ENCODE measurements at places on chromosomes 4 and X.

GRCh38 chr4:16695896-16696295 is 202.5 kb downstream of the LDB2 start:
- no peak for DNase-seq

DNA sequence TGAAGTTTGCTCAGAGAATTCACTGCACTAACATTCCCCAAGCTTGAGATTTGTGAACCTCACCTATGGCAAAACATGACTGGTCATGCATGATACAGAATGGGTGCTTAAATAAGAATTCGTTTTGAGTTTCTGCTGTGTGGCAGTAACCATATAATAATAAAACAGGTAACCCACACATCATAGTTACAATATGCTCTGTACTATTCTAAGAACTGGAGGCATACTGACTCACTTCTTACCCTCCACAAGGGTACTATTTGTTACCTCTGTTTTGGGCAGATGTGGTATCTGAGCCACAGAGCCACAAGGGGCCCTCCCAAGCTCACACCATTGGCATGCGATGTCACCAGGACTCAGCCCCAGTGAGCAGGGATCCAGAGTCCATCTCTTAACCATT is 17.6 kb downstream of the SLC2A9 start:
- no peak for DNase-seq

- DNase-seq = no peak
These were observed 30.5 kb downstream of the FGF2 start for GRCh38 chr4:122857160-122857559.

- no peak for DNase-seq
These were observed 17.6 kb downstream of the NFKB1 start for GRCh38 chr4:102518703-102519131.

- no peak for DNase-seq
These were observed 208.1 kb upstream of the PPP3CA start for GRCh38 chr4:101555341-101555880.

GRCh38 chr4:2285613-2286381 is 23.9 kb upstream of the MXD4 start:
- DNase-seq = no peak

DNA sequence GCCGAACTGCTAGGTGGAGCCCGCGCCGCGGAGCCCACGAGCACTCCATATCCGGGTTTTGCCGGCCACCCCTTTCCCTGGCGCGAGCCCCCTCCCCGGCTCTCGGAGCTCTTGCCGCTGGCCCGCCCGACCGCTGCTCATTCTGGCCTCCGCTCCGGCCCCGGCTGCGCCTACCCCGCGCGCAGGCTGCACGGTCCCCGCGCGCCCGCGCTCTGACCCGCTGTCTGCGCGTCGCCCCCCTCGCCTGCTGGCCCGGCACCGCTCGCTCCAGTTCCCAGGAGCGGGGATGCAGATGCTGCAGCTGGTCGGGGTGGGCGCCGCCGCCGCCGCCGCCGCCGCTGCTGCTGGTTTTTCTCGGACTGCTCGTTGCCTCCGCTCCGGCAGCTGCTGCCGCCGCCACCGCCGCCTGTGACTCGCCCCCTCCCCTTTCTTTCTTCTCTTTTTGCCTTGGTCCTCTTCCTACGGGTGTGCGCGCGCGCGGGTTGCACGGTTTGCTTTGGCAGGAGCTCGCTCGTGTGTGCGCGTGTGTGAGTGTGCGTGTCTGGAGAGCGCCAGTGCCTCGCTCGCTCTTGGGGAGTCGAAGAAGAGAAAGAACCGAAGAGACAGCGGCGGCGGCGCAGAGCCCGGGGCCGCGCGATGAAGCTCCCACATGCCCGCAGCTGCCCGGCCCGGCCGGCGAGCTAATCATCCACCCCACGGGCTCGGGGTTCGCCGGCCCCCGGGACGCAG is at the start of gene ADGRL3:
ADGRL3 (plus strand) TSS at position 140 of the 729 bp plus-strand sequence.
- peak; percentile 18 for DNase-seq

DNA sequence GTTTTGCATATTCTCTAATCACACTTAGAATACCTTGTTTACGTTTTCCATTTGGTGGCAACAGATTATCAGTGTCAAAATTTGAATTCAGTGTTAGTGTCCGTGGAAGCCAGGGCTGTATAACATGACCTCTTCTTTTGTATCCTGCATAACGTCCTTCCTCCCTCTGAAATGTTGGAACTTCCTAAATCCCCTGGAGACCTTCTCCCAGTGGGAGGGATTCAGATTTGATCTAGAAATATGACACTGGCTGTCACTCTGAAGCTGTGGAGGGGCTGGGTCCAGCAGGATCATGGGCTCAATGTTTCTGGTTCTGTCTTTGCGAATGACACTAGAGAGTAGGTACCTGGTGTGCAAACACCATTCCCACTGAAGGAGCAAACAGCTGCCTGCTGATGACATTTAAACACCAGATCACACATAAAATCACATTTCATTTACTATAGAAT is 850 bp upstream of the CXCL3 start:
- no peak for DNase-seq

- no peak for DNase-seq
These were observed 44.5 kb downstream of the BRWD3 start for GRCh38 chrX:80765220-80765625.

DNA sequence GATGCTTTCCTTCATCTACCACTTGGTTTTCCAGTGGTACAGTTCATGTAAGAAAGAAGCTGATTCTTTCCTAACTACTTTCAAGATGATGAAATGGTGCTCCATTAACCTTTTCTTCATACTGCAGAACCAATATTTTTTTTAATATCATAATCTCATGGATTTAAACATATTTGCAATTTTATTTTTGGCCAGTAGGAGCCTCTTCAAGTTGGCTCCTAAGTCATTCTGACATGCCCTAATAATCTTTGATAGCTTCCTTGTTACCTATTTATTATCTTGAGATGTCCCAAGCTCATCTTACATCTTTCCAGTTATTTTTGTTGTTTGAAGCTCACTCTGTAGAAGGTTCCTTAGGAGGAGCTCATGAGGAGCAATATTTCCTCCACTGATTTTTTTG is 170.2 kb downstream of the APBB2 start:
- no peak for DNase-seq

- no peak for DNase-seq
These were observed 280.9 kb upstream of the EPHA5 start for GRCh38 chr4:65951177-65951576.

- DNase-seq = no peak
These were observed 5.6 kb downstream of the SEPTIN11 start for GRCh38 chr4:76955182-76955581.

Measured in NCI-H187 treated with DMSO at 0.1 percent for 48 hours (cell line).